ENCODE measurements at places on chromosomes 1 and 21.
A peak's percentile ranks its signal among the peaks of the same experiment; 100 is the strongest.

- no peak for DNase-seq
These were observed 125.4 kb downstream of the FOXD2 start for GRCh38 chr1:47563201-47563600.

DNA sequence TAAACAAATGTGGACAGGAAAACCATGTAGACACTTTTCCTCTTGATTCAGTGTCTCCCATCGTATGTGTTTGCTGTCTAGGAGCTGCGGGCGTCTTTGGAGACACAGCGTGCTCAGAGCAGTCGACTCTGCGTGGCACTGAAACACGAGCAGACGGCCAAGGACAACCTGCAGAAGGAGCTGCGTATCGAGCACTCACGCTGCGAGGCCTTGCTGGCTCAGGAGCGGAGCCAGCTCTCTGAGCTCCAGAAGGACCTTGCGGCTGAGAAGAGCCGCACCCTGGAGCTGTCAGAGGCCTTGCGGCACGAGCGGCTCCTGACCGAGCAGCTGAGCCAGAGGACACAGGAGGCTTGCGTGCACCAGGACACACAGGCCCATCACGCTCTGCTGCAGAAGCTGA lies 27.2 kb upstream of the DIP2A start:
- no peak for DNase-seq

DNA sequence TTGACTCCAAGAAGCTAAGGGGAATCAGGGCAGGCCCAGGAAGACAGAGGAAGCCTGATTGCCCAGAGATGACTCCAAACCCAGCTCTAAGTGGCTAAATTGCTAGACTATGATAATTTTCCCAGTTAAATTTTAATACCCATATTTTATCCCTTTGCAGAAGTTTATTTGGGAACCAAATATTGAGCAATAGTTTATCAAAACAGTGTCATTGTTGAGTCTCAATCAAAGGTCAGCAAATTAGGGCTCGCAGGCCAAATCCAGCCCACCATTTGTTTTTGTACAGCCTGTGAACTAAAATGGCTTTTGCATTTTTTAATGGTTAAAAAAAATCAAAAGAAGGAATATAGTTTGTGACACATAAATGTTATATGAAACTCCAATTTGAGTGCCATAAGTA lies 47.1 kb downstream of the LBR start:
- no peak for DNase-seq

- DNase-seq: no peak
These were observed 779.6 kb upstream of the PRMT6 start for GRCh38 chr1:106276871-106277270.

DNA sequence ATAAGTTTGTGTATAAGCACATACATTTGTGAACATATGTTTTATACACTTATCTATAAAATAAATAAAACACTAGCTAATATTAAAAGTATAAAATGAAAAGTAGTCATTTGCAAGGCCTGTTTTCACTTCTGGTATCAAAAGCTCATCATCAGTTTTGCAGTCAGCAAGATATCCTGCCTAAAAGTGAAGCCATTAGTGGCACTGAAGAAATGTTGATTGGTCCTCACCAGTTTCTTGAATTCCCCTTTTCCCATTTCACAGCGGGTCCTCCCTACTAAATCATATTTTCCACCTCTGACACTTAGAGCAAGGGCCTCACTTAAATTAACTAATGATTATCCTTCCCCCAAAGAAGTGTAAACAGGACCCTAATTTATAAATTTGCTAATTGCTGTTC lies 6.7 kb downstream of the TBX15 start:
- DNase-seq: no peak

GRCh38 chr1:166675213-166675612 lies 164.1 kb upstream of the POGK start:
- no peak for DNase-seq

GRCh38 chr1:35832276-35832905 lies 24.6 kb downstream of the AGO4 start:
- DNase-seq: no peak

DNA sequence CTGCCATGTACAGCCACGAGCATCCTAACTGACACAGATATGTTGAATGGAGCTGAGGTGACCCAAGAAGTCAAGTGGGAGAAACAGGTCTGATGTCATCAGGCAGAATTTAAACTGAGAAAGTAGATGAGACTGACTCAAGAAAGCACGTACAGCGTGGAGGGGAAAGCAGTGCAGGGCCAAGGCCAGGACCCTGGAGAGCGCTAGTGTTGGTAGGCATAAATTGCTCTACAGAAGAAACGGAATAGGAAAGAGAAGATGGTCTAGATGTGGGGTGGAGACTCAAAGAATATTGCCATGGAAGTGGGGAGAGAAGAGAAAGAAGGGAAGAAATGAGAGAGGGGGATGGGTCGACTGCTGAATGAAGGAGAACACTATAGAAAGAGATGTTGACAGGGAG lies 45.3 kb upstream of the GJB5 start:
- peak; percentile 15 for DNase-seq

GRCh38 chr1:198638894-198639635 lies at the start of gene PTPRC:
PTPRC (plus strand) TSS chr1:198639040; CDS start chr1:198639269, 229 bp downstream.
- no peak for DNase-seq

- no peak for DNase-seq
These were observed 113.0 kb upstream of the TMPRSS2 start for GRCh38 chr21:41620982-41621381.

GRCh38 chr1:69126796-69127195 lies 440.9 kb upstream of the LRRC7 start:
- no peak for DNase-seq

- DNase-seq: peak; percentile 86
These were observed 7.3 kb downstream of the GLMN start for GRCh38 chr1:92291372-92291999.

- no peak for DNase-seq
These were observed 3.0 kb upstream of the FOXD3 start for GRCh38 chr1:63319046-63320021.

DNA sequence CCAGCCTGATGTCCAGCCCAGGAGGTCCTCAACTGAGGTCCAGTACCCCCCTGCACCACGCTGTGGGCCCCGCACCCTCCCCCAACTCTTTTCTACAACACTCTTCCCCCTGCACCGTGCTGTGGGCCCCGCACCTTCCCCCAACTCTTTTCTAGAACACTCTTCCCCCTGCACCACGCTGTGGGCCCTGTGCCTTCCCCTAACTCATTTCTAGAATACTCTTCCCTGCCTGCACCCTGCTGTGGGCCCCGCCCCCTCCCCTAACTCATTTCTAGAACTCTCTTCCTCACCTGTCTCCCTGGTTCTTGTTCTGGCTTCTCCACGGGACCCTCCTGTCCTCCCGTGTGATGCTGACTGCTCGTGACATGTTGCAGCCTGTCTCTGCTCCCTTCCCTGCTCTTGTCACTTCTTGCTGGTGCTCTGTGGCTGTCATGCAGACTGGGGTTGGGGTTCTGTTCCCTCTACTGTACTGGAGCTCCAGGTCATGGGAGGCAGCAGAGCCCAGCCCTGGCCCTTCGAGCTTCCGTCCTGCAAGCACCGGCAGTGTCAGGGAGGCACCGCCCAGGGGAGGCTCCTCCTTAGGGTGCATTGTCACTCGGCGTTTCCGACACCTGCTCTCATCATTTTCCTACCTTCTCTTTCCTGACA lies 160.1 kb upstream of the COL6A1 start:
- no peak for DNase-seq

DNA sequence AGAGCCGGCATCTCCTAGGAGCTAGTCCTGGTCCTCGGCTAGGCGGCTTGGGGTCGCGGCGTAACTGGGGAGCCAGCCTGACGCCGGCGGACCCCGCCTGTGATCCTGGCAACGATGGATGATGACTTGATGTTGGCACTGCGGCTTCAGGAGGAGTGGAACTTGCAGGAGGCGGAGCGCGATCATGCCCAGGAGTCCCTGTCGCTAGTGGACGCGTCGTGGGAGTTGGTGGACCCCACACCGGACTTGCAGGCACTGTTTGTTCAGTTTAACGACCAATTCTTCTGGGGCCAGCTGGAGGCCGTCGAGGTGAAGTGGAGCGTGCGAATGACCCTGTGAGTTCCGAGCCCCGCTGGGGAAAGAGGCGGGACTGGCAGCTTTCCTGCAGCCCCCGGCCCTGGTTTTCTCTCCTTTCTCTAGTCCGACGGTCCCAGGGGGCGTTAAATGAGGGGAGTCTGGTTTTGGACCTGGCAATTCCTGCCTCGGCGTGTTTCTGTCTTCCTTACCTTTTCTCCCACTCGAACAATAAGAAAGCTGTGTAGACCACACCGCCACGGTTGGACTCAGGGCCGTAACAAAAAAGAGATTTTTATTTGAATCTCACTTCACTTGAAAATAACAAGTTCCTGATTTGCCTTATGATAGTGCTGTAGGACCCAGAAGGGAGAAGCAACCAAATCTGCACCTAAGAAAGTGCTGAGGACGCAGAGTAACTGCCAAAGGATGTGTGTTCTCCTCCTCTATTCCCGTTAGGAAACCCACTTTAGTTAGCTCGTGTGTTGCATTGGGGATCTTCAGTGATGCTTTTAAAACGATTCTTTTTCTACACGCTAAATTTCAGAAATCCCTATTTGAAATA lies at the start of gene SPRTN:
Gene SPRTN (plus strand): TSS at position 24 of the 859 bp plus-strand sequence. CDS start 91 bp downstream, at position 115.
- peak; percentile 7 for DNase-seq

DNA sequence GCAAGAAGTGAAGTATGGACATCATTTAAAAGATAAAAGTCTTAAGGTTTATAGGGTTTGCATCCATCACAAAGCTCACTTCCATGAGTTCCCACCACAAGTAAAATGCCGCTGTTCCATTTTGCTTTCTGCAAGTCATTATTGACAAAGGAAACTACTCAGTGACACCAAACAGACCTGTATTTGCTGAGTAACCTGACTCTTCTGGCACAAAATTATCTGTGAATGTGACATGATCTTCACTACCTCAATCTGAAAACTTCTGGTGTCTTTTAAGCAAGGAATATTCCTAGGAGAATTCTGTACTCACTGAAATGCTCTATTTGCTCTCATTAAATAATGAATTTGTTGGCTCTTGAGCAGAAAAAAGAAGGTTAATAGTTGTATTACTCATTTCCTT lies 1077.4 kb upstream of the ADGRL4 start:
- DNase-seq: no peak

DNA sequence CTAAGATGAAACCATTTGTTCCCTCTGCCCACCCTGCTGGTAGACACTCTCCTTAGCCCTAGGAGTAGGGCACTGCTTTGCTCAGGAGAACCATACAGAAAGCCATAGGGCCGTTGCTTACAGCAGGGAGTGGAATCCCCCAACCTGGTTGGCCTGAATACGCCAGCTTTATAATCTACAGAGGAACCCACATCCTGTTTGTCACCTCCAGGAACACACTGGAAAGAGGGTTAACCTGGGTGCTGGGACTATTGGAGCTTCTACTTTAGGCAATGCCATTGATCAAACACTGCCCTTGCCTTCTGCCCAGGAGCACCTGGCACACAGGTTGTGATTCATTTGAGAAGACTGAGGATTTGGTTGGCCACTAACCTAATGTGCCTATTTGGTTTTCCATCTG lies 124.8 kb downstream of the TNR start:
- no peak for DNase-seq

DNA sequence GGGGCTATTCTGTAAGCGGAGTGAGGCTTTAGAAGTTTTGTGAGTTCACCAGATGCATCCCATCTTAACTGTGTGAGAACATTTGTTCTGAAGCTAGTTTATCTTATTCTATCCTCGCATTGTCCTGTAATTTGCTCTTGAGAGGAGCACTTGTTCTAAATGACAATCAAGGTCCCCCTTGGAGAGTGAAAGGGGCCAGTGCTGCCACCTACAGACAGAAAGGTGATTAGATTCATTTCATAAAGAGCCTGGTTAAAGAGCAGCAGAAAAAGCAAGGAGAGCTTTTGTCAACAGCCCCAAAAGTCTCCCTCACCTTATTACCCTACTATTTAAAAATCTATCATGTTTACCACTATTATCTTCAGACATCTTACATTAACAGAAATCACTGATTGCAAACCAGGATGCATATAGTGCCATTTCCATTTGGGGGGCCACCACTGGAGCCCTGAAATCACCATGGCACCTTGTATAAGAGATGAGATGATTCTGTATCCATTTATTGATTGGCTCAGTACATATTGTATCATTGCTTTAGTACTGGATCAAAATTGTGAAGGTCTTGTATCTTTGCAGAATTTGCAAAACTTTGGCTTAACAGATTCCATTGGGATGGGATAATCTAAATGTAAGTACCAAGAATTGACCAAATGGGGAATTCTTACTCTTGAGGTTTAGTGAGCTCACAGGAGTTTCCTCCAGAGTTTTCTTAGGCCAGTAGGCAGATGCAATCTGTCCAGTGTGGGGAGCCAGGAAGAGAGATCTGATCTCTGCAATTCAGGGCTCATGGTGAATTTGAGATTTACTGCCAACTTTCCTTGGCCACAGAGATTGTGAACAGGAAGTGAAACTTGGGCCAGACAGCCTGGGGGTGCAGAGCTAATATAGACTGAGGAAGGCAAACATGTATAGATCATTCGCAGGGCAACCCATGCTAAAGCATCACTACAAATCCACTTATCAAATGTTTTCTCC lies 64.3 kb upstream of the TRABD2B start:
- peak; percentile 60 for DNase-seq

DNA sequence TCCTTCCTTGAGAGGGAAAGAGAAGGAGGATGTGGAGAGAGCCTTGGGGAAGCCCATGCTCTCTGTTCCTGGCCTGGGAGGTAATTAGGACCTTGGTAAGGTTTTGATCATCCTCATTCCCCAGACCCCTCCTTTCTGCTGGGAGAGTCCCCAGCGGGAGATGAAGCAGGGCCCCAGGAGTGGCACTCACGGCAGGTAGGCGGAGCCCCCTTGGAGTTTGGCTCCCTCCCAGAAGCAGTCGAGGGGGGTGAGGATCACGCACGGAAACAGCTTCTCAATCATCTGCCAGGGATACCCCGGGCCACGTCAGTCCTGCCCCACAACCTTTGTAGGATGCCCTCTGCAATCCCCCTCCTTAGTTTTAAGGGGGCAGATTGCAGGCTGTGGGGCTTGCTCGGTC lies 11.5 kb downstream of the PTCH2 start:
- DNase-seq: no peak

GRCh38 chr1:209584231-209584672 lies 738 bp downstream of the CAMK1G start:
- DNase-seq: no peak

DNA sequence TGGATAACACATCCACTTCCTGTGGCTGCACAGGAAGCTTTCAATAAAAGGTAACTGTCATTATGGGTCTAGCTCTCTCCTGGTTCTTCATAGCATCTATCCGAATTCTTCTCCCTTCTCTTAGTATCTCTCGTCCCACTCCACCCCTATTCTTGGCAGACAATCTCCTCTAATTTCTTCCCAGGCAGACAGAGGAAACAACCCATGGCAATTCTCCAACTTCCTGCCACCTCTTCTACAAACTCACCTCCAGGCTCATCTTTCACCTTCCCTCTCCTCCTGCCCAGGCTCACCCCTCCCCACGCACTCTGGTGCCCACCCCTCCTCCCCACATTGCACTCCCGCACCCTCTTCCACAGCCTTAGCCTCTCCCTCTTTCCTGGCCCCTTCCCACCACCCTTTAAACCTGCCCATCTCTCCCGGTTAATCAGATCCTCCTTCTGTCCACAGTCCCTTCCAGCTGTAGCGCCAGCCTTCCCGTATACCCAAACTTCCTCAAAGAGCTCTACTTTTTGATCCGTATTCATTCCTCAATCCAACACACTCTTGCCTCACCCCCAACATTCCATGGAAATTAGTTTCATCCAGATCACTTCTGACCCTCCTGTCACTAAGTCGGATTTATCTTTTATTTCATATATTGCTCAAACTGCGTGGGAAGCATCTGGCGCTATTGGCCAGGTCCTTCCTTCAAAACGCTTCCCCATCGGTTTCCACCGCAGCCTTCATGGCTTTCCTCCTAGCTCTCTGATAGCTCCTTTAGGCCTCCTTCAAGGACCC lies 25.9 kb downstream of the SHISA4 start:
- DNase-seq: no peak

GRCh38 chr1:185425163-185425562 lies 108.1 kb upstream of the IVNS1ABP start:
- no peak for DNase-seq

GRCh38 chr1:25738499-25738898 lies 61.5 kb upstream of the SELENON start:
- DNase-seq: no peak

All from trophoblast cell (in vitro differentiated cells and primary cell).